Left renal cortex interstitium (tissue), 4 donors: ENCODE measurements at places on chromosomes 6 and 20.

GRCh38 chr6:167997642-167998041 lies at the start of gene KIF25:
TSS of gene KIF25 (plus strand) at chr6:167997671. CDS start at chr6:168029586, 31,915 bp downstream.
- DNase-seq: no peak

DNA sequence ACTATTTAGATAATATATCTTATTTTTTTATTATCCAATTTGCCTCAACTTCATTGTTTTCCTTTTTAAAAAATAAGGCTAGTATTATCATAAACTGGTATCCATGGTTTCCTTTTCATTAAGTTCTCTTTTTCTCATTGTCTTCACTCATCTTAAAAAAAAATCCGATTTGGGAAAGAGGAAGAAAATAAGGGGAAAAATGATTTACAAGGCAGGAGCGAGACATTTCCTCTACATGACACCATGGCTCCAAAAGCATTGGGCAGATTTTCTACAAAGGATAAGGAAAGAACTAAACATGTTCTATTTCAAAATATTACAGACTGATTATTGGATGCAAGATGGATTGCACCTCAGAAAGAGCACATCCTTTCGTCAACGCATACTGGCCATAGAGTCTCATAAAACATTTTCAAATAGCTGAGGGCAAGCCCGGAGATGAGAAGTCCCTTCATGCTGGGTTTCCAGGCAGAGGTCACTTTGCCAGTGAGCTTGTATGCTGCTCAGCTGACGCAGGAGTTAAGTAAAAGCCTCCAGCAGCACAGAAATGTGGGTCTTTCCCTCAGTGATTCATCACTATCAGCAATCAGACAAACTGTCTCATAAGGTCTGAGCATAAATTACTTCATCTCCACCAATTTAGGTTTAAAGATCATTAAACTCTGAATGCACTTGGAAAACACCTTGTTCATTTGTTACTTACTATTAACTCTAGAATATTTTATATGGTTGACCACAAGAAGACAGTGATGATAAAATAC lies 129.0 kb upstream of the TNFAIP3 start:
- no peak for DNase-seq

DNA sequence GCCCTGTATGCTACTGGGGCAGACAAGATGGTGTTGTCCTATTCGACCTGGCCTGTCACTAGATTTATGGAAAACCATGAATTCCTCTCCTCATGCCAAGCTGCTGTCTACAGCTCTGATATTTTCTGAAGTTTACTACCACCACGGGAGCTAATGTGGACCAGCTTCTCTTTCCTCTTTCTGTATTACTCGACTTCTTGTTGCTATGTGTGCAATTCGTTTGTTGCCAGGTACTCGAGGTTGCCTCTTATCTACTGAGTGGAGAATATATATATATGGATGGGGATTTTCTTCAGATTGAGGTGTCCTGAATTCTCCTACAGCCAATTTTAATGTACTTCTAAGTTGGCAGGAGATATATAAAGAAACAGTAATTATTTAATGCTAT lies 34.7 kb downstream of the MAN1A1 start:
- no peak for DNase-seq

DNA sequence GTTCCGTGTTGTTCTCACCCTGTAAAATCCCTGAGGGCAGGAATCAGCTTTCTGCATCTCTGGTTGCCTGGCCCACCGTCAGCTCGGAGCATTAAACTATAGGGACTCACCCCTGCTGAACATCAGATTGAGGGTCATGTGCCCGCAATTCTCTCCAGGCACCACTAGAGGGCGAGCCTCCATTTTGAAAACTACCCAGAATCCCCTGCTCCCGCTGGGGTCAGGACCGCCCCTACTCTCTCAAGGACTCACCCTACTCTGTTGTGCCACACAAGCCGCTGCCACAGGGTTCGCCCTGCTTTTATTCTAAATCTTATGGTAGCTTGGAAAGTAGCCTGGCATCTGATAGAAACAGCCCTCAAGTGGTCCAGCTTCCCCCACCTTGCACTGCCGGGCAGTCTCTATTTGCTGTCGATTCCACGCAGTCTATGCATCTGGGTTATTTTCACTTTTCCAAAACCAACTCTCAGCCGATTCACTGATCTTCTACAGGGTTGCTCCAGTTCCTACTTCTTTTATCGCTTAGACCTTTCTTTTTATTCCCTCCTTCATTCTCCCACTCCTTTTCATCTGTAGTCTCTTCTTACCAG lies 244.1 kb upstream of the QKI start:
- no peak for DNase-seq

DNA sequence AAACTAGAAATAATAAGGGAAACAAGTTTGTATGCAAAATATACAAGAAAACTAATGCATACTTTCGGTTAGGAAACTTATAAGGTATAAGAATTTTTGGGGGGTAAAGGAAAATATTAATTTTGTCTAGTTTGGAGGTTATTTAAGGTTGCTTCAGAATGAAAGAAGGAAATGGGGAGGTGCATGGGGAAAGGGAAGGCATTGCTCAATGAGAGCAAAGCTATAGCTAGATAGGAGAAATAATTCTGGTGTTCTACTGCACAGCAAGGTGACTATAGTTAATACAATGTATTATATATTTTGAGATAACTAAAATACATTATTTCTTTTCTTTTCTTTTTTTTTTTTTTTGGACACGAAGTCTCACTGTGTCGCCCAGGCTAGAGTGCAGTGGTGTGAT lies 5.4 kb upstream of the MYMX start:
- DNase-seq: no peak

GRCh38 chr20:24746351-24746685 lies 202.8 kb upstream of the CST7 start:
- no peak for DNase-seq

- DNase-seq: no peak
Measured at GRCh38 chr6:45436544-45437438, 59.1 kb upstream of the SUPT3H start.

- no peak for DNase-seq
Measured at GRCh38 chr6:144689503-144690040, 404.4 kb downstream of the UTRN start.

GRCh38 chr6:13674533-13675190 lies 37.0 kb downstream of the RANBP9 start:
- DNase-seq: no peak

DNA sequence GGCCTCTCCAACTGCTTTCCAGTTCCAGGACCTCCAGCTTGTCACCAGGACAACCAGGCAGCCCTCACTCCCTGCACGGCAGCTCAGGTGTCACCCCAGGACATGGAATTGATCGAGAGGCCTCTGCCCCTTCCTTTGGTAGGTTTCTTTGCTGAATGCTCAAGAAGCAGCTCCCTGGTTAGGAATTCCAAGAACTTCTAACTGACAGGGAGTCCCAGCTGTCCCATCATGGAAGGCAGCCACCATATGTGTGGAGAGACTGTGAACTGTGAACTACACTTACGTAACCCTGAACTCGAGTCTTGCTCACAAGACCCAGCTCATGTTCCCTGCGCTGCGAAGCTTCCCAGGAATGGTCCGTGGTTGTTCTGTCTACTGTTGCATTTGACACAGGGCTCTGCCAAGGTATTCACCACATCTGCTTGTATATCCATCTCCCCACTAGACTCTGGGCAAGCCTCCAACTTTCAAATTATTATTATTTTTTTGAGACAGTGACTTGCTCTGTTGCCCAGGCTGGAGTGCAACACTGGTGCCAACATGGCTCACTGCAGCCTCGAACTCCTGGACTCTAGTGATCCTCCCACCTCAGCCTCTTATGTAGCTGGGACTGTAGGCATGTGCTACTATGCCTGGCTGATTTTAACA lies 35.7 kb downstream of the MGME1 start:
- no peak for DNase-seq

- DNase-seq: no peak
Measured at GRCh38 chr20:10649797-10650160, 24.0 kb downstream of the JAG1 start.

GRCh38 chr6:121521164-121521555 lies 85.7 kb downstream of the GJA1 start:
- no peak for DNase-seq

GRCh38 chr6:170039156-170040114 lies 251.4 kb downstream of the DLL1 start:
- no peak for DNase-seq

GRCh38 chr20:22106308-22106938 lies 401.0 kb downstream of the PAX1 start:
- DNase-seq: no peak

- no peak for DNase-seq
Measured at GRCh38 chr20:40942006-40942405, 86.6 kb upstream of the TOP1 start.

DNA sequence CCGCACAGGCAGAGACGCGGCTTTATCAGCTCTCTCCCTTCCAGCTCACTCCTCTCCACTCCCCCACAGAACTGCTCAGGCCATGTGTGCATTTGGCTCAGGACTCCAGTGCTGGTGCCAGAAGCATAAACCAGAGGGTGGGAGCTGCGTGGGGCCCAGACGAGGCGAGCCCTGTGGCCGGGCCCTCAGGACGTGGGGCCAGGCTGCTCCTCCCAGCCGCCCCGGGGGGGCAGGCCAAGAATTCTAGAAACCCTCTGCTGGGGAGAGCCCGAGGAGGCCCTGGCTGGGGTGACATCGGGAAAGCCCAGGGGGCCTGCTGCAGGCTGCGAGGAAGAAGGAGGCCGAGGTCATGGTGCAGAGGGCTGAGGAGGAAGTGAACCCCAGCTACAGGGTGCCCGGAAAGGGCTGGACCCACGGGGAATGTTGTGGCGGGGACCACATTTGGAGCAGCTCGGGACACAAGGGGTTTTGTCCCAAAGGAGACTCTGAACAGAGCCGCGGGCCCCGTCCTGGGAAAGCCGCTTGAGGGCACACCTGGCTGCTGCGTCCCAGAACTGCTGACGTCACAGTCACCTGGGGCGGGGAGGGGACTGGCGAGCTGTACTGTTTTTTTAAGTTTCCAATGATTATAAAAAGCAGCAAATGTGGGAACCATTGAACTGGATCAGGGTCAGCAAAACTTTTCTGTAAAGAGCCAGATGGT lies 107.1 kb downstream of the BANF2 start:
- peak; percentile 77 for DNase-seq

DNA sequence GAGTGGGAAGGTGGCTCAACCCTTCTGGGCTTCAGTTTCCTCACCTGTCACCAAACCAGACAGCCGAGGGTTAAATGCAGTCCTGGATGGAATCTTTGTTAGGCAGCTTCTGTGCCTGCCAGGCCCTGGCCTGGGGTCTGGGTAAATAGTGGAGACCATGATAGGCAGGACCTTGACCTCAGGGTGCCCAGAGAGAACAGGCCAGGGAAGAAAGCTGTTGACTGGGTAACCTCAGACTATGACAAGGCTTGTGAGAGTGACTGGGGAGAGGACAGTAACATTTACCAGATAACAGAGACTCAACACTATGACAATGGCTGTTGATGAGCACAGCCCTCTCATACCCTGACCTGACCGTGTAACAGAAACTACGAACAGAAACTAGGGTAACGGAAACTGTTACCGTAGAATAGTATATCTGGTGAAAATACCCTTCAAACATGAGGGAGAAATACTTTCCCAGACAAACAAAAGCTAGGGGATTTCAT lies 218.3 kb downstream of the PREX1 start:
- DNase-seq: no peak
